ENCODE measurements at places on chromosomes 4 and X.

DNA sequence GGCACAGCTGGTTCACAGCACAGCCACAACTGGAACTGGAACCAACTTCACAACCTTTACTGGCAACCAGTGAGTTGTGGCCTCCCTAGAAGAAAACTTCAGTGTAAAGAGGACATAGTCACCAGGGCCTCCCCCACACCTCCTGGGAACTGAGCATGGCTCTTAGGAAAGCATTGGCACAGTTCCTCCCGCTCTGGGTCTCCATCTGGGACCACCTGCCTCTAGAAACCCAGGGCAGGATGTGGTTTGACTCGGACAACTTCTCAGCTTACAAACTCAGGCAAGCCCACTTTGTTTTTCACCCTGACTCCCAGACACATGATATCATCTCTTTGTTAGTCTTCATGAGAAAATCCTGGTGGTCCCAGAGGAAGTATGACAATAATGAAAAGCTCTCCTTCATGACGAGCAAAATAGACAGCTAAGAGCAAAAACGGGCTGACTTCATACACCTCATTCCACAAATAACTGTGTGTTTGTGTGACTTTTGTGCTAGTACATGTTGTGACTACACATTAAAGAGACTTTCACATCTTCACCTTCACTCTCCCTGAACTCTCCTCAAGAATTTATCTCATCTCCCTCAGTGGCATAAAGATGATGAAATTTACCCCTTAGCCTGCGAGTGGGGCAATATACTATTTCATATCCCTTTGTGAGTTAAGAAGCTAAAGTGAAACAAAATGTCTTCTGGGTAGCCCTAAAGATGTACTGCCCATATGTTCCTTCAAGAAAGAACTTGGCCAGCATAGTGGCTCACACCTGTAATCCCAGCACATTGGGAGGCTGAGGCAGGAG, 75.4 kb downstream of the SH3KBP1 start:
- no peak for DNase-seq

GRCh38 chr4:159171287-159171686, 68.4 kb downstream of the RAPGEF2 start:
- DNase-seq, result no peak

DNA sequence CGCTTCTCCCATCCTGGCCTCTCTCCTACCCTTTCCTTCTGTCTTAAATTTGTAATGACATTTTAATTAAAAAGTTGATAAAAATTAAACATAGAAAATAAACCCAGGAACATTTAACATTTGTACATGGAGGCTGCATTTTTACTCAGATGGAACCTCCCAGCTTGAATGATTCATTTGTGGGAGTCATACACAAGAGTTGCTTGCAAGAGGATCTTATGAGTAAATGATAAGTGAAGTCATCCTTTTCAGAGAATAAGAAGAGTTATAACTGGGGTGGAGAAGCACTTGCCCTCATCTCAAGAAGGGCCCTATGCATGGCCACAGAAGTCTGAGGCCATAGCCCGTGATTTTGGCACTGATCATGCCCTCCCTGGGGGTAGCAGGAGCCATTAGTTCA, 482.9 kb upstream of the BOD1L1 start:
- no peak for DNase-seq

DNA sequence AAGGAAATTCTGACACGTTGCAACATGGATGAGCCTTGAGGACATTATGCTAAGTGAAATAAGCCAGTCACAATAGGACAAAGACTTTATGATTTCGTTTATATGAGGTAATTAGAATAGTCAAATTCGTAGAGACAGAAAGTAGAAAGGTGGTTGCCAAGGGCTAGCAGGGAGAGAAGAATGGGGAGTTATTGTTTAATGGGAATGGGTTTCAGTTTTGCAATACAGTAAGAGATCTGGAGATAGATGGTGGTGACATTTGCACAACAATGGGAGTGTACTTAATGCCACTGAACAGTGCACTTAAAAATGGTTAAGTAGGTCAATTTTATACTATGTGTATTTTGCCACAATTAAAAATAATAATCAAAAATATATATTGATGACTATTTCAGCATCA, 43.4 kb upstream of the TMEM154 start:
- no peak for DNase-seq

DNA sequence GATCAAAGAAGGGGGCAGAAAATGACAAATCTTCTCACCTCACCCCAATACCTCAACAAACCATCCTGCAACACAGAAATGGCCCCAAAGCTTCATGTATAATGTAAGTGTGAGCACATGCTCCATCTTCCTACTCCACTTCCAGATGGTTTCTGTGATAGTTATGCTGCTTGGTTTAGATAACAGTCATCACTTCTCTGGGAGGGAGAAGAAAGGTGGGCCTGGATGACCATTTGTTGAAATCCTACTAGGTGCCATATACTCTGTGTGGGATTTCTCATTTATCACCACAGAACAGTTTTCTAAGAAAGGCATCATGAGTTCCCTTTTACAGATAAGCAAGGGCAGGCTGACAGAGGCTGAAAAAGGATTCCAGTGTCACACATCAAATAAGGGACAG, 31.3 kb upstream of the NXF3 start:
- no peak for DNase-seq

DNA sequence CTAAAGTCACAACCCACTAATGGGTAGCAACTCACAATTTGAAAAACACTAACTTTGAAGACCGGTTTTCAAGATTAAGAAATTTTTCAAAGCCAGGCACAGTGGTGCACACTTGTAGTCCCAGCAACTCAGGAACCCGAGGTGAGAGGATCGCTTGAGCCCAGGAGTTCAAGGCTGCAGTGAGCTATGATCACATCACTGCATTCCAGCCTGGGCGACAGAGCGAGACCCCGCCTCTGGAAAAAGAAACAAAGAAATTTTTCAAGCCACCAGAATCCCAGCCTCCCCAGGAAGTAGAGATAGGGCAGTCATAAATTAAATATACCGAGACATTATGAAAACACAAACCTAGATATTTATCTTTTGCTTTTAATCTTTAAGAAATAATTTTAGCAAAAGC, 13.0 kb downstream of the SMARCA1 start:
- no peak for DNase-seq
